ENCODE measurements at places on chromosomes 6 and 20. TPM values are rescaled to one million over a fixed set of nuclear protein-coding genes. Genes with fewer than 3 reads are reported as not detected.

GRCh38 chr20:19821606-19822005 is 63.5 kb downstream of the RIN2 start:
- DNase-seq, result no peak

GRCh38 chr6:604579-604978 is 52.3 kb downstream of the HUS1B start:
- no peak for DNase-seq

DNA sequence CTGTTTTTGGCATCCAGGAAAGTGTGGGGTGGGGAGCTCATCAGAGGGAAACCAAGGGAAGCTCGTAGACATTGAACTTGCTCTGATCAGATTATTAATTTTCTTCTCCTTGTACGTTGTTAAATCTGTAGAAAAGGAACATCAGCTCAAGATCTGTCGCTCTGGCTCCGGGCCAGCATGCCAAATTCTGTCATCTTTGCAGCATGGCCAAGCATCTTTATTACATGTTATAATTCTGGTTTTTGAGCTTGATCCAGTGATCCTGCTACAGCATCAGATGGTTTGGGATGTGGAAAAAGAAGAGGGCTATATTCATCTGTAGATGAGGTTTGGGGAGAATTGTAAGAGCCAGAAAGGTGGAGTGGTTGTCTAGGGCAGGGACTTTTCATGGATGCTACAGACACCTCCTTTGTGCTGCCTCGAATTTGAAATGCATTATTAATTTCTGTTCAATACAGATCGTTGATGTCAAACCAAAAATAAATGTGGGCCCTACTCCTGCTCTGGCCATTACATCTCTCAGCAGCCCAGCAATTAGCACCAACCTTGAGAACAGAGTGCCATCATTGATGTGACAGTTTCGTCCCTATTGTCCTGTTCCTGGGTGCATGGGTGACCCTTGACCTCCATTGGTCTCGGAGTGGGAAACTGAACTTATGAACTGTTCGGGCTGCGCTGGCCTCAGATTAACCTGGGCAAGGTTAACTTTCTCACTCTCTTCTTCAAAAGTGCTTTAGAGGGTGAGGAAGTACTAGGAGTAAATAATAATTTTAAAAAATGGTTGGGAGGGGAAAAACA is 250.8 kb downstream of the SOX4 start:
- no peak for DNase-seq

DNA sequence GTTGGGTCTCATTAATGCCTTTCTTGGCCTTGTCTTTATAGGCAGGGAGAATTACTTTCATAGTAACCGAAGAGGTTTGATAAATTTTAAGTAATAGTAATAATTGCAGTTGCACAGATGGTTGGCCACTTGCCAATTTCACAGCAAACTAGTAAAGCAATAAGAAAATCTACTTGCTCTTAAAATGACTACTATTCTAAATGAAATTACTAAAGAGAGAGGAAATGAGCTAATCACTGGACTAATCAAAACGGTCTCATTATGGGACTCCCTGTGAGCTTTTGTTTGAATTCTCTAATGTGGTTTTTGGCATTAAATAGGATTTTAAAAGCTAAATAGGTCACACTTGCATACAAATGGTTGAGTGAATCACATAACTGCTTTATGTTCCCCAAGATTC is 227.4 kb upstream of the PLN start:
- DNase-seq, result no peak

DNA sequence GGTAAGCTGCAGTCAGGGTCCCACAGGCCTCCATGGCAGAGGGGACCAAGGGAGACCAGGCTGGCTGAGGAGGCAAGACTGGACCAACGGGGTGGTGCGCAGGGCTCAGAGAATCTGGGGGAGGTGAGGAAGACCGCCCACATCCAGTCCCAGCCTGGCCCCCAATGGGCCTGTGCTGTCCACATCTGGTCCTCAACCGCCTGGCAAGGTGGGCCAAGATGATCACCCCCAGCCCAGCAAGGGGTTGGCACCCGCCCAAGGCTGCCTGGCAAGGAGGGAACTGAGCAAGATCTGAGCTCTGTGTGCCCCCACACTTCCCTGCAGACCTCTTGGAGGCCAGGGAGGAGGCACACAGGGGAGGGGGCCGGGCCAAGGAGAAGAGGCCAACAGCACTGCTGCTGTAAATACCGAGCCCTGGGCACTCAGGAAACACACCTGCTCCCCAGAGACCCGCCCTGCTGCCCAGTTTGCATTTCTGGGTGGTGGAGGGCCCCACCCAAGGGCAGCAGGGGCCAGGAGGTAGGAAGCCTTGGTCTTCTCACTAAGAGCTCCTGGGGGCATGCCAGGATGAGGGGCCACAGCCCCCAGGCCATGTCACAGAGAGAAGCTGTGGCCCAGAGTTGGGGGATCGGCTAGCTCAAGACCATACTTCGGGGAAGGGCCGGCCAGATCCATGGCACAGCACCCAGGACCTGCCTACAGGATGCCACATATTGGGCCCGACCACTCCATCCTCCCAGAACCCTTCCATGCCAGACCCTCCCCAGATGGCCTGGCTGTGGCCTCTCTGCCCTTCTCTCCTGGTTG is 109.6 kb downstream of the ASXL1 start:
- no peak for DNase-seq

- no peak for DNase-seq
Observed at GRCh38 chr6:7154341-7155139, 46.8 kb downstream of the RREB1 start.

GRCh38 chr6:62013719-62014118 is 272.3 kb downstream of the KHDRBS2 start:
- DNase-seq, result no peak

DNA sequence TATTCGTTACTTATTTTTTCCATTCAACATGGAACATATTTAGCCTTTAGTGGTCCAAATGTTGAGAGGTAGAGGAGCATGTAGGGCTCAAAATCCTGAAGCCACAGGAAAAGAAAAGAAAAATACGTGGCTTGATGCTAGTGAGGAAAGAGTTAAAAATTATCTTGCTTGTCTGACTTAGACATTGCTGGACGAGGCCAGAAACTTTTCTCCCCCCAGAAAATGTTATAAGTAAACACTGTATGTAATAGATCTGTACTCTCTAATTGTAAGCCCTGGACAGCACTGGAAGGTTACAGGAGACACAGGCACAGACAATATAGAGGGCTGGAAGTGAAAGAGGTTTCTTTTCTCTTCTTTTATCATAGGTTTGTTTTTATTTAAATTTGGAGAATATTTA is 165.6 kb downstream of the ZFP64 start:
- no peak for DNase-seq

DNA sequence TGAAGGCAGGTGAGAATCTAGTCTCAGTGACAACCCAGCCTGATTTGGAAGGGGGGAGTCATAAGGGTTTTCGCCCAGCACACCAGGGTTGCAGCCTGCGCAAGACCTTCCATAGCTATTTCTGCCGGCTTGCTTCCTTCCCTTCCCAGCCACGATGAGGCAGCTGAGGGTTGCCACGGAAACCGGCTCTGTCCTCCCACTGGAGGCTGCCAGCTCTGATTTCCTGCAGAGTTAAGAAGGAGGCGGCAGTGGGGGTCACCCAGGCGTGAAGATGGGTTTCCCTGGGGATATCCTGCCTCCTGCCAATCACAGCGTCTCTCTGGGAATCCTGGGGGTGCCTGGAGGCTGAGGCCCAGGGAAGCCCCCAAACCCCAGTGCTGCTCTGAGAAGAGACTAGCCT is 23.1 kb upstream of the KCNB1 start:
- DNase-seq, result peak; percentile 55

DNA sequence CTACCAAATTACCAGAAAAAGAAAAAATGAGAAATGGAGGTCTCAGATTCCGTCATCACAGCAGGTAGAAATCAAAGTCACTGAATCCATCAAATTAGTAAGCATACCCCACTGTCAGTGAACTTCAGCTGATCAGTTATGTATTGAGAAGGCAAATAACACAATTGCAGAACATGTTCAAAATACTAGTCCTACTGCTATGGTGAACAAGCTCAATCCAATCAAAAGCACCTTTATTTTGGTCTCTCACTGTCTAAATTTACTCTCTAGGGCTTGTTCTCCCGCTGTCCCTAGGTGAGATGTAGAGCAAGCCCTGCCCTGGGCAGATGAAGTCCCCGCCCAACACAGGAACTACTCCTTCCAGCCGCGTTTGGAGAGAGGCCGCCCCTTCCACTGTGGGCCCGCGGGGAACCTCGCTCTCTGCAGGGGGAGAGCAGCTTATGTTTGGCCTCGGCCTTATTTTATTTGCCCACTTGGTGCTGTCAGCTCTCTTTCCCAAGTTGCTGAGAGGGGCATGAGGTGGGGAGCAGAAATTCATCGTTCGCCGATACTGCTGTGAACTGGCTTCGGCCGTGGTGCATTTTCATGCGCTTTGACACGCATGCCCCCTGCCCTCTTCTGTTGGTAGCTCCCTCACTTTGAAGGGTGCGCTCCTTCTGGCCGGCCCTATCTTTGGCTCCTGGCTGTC is 14.3 kb upstream of the MAP1LC3A start:
- DNase-seq, result no peak

GRCh38 chr6:45436544-45437438 is 59.1 kb upstream of the SUPT3H start:
- no peak for DNase-seq

- DNase-seq, result peak; percentile 79
Observed at GRCh38 chr6:157756708-157757429, 66.2 kb upstream of the SNX9 start.

DNA sequence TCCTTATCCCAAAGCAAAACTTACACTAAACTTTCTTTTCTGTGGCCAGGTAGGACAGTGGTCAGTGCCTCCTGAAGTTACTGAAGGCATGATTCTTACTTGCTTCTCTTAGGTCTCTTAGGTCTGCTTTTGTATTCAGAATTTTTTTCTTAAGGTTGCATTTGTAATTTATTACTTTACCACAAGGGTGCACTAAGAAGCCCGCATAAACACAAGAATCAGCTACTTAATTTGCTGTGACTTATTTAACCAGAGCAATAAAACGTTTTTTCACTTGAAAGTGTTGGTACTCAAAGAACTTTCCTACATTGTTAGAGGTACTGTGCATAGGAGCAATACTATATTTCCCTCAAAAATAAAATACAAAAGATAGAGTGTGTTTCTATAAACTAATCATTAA is 75.4 kb upstream of the LAMA2 start:
- DNase-seq, result peak; percentile 8

DNA sequence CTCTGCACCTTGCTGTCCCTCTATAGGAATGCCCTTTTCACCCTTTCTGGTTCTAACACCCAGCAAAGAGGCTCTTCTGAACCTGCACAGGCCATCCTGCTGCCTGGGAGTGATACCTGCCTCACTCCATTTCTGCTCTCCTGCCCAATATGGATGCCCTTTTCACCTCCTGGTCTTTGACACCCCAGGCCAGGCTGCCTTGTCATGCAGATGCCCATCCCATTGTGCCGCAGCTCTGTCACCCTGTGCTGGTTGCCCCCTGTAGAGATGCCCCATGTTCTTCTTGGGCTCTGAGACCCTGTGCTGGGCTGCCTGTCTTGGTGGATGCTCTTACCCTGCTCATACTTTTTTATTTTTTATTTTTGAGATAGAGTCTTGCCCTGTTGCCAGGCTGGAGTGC is 95.3 kb downstream of the CDKAL1 start:
- no peak for DNase-seq

- DNase-seq, result no peak
Observed at GRCh38 chr6:20437639-20438038, 36.0 kb downstream of the E2F3 start.

GRCh38 chr20:13723011-13723410 is 61.7 kb downstream of the ESF1 start:
- DNase-seq, result no peak

DNA sequence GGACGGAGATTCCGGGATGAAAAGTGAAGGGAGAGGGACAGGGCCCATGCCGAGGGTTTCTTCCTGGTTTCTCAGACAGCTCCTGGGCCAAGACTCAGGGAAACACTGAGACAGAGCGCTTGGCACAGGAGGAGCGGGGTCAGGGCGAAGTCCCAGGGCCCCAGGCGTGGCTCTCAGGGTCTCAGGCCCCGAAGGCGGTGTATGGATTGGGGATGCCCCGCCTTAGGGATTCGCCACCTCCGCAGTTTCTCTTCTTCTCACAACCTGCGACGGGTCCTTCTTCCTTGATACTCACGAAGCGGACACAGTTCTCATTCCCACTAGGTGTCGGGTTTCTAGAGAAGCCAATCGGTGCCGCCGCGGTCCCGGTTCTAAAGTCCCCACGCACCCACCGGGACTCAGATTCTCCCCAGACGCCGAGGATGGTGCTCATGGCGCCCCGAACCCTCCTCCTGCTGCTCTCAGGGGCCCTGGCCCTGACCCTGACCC is 55.0 kb upstream of the HLA-A start:
- no peak for DNase-seq

- DNase-seq, result peak; percentile 38
Observed at GRCh38 chr6:96836631-96837080, 621 bp downstream of the GPR63 start.

- no peak for DNase-seq
Observed at GRCh38 chr6:137811916-137812553, 55.0 kb upstream of the TNFAIP3 start.

DNA sequence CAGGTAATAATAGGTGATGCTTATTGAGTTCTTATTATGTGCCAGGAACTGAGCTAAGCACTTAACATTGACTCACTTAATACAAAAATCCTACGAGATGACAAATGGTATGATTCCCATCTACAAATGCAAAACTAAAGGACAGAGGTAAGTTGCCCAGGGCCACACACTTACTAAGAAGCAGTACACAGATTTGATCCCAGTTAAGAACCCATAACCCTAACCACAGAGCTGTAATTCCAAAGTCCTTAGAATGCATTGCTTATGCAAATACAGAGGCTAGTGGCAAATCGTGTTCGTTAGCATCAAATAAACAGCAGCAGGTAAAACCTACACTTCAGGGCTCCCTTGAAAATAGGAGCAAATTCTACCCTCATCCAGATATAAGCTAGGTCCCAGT is 104.0 kb downstream of the SASH1 start:
- DNase-seq, result no peak

- DNase-seq, result no peak
Observed at GRCh38 chr6:5499644-5500306, 238.5 kb downstream of the FARS2 start.

DNA sequence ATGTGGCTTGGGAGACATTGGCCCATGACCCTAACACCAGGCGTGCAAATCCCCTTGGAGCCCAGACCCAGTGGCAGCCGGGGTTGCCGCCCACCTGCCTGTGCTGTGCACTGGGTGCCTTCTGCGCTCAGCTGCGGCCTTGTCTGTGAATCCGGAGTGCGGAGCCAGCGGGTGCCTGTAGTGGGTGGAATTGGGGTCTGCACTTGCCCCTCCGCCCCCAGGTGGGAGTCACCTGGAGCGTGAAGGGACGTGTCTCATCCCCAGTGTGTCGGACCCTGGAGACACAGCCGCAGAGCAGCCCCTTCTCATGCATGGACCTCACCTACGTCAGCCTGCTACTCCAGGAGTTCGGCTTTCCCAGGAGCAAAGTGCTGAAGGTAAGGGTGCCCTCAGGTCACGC is 22.9 kb upstream of the PYGB start:
- DNase-seq, result no peak

GRCh38 chr6:111632468-111633247 is 27.0 kb upstream of the TRAF3IP2 start:
- DNase-seq, result no peak

The KIAA0408 gene
- polyA plus RNA-seq, result 4.3 TPM

The BPIFB6 gene
- polyA plus RNA-seq, result not detected

The BFSP1 gene
- polyA plus RNA-seq, result 3.9 TPM

The SFTA2 gene
- polyA plus RNA-seq, result 1.2 TPM

The NRSN1 gene
- 0.36 TPM for polyA plus RNA-seq

The PI16 gene
- 1.3 TPM for polyA plus RNA-seq

The PLTP gene
- 133 TPM for polyA plus RNA-seq

The RIPOR3 gene
- polyA plus RNA-seq, result 6.4 TPM

Measured in right renal cortex interstitium (tissue), 3 donors.